Stimulated activated memory B cell treated with anti-CD40 and anti-IgM and Interleukin-4, amounts not matched to agents 10 μg/mL and 1 μg/mL and 100 μg/mL, for 72 hours (primary cell): ENCODE measurements at places on chromosomes 6 and 20.
A peak's percentile ranks its signal among the peaks of the same experiment; 100 is the strongest.

DNA sequence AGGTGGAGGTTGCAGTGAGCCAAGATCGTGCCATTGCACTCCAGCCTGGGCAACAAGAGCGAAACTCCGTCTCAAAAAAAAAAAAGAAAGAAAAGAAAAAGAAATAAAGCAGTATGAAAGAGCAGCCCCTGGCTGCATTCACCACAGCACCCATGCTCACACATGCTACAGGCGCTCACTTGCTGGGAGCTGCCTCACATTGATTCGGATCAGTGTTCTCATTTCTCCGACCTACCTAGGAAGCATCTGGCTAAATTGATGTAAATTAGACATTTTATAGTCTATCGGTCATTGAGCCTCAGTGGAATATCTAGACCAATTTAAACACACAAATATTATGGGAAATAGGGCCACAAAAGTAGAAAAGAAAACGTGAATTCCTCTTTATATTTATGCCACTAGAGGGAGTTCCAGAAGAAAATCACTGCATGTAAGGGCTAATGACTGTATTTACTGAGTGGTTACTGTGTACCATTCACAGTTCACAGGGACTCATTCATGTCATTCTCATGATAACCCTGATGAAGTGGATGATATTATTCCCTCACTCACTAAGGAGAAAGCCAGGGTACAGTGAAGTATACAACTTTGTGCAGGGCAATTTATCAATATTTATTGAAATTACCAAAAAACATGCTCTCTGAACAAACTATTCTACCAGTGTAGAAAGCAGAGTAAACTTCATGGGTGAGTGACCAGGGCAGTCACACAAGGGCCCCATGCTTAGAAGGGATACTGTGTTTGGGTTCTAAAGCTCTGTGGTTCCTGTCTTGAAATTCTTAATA, 5.3 kb upstream of the MOG start:
- no peak for ATAC-seq

DNA sequence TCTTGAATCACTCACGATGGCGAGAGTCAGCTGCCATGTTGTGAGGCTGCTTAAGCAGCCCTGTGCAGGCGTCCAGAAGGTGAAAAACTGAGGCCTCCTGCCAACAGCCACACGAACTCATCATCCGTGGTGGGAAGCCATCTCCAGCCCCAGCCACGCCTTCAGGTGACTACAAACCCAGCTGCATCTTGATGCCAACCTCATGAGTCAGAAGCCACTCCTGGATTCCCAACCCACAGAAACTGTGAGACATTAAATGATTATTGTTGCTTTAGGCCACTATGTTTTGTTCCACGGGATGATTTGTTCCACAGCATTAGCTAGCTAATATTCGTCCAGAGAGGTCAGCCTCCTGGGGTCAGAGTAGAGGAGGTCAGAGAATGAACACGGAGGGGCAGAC, 80.5 kb downstream of the SNX5 start:
- no peak for ATAC-seq

- ATAC-seq: no peak
Measured at GRCh38 chr6:121760191-121760590, 324.7 kb downstream of the GJA1 start.

DNA sequence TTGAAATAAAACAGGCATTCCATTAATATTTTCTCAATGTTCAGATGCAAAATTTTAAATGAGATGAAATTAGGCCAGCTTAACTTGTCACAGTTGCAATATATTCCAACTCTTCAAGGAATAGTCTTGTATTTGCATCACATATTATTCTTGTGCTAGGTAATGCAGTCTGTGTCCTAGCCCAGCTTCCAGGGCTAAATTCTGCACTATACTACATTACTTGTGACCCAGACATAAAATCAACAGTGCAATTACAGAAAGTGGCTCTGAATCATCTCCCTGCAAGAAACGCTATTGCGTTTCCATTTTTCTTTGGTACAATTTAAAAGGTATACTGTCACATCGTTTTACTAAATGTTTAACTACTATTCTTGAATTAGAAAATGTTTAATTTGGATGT, 399.2 kb downstream of the TENT5A start:
- ATAC-seq: no peak

GRCh38 chr6:36839749-36840431, 646 bp upstream of the CPNE5 start:
- peak; percentile 40 for ATAC-seq

- no peak for ATAC-seq
Measured at GRCh38 chr6:18276610-18277236, 12.4 kb upstream of the DEK start.

- ATAC-seq: no peak
Measured at GRCh38 chr6:1871724-1872315, 262.1 kb downstream of the FOXC1 start.

DNA sequence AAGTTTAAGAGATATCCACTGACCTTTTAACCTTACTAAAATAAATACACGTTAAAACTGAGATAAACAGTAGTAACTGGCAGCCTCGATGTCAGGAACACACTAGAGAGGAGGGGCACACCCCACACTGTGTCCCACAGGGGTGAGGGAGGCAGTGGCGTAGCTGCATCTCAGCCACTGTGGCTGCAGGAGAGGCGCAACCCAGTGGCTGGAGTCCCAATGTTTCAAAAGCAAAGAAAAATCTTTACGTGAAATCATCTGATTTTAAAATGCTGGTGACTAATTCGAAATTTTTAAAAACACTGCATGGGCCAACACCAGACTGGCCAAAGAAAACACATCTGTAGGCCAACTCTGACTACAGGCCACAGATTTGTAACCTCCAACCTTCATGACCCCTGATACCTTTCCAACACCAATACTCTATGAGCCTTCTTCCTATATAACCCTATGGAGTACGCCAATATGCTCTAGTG, 54.7 kb downstream of the TRAM2 start:
- no peak for ATAC-seq

DNA sequence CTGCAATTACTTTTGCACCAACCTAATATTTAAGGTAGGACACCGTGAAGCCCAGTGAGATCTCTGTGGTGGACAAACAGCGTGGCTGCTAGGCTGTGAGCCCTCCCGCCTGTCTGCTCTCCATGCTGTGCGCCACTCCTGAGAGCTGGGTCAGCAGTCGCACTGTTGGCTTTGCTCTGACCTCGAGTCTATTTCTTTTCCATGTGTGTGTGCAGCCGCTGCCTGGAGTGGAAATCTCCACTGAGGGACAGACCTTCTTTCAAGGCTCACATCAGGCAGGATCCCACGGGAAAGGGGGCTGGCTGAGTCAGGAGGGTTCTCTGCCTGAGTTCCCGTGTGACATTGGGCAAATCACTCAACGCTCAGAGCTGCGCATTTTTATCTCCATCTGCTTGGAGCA, 27.1 kb downstream of the RIPOR3 start:
- no peak for ATAC-seq

DNA sequence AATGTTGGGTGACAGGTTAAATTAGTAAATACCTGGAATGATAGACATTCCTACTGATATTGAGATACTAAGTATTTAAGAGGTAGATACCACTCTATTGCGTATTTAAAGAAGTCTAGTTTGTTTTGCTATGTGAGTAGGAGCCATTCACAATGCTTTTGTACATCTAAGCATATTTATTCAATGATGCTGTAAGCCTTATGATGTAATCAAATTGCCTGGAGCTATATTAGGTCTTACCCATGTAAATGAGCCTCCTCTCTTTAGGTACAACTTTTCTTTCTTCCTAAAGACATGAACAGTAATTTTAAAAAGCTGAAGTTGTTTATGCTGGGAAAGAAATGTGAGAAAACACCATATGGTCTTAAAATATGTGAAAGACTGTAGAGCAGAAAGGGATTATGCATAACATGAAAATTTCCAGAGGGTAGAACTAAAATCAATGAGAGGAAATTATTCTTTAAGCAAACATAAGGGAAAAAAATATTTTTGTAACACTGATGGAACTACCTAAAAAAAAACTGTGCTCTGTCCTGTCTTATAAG, 526.7 kb downstream of the EPHA7 start:
- no peak for ATAC-seq

DNA sequence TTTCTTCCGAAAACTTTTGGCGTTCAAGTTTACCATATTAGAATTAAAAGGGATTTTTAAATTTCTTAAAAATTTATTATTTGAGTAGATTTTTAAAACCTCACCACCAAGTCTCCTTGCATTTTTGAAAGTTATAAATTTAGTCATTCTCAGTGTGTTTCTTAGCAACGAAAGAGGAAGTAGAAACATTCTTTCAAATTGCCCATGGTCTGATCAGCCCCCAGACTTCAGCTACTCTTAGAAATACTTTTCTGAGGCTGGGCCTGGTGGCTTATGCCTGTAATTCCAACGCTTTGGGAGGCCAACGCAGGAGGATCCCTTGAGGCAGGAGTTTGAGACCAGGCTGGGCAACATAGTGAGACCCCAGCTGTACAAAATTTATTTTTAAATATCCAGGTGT, 15.1 kb upstream of the RTF2 start:
- ATAC-seq: peak; percentile 68

- no peak for ATAC-seq
Measured at GRCh38 chr6:33279971-33280511, 3.1 kb downstream of the B3GALT4 start.

GRCh38 chr6:134585517-134585873, 267.6 kb upstream of the SGK1 start:
- ATAC-seq: no peak

DNA sequence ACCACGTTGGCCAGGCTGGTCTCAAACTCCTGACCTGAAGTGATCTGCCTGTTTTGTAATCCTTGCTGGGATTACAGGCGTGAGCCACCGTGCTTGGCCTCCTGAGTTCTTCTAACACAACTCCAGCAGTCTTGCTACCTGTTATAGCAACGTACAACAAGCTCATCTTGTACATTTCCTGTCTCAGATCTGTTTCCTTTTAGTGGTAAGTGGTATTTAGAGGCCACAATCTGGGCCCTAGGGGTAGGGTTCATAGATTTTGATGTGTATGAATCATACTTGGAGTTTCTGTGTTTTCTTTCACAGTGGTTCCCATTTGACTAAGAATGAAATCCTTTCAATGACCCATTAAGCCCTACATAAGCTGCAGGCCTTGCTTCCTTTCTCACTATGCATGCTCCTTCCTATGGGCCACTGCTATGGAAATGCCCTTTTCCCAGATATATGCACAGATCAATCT, 27.1 kb upstream of the SYNCRIP start:
- peak; percentile 99 for ATAC-seq

- ATAC-seq: peak; percentile 86
Measured at GRCh38 chr6:155493694-155494143, 38.1 kb upstream of the NOX3 start.

GRCh38 chr20:1809611-1810510, 85.3 kb upstream of the SIRPA start:
- ATAC-seq: no peak

DNA sequence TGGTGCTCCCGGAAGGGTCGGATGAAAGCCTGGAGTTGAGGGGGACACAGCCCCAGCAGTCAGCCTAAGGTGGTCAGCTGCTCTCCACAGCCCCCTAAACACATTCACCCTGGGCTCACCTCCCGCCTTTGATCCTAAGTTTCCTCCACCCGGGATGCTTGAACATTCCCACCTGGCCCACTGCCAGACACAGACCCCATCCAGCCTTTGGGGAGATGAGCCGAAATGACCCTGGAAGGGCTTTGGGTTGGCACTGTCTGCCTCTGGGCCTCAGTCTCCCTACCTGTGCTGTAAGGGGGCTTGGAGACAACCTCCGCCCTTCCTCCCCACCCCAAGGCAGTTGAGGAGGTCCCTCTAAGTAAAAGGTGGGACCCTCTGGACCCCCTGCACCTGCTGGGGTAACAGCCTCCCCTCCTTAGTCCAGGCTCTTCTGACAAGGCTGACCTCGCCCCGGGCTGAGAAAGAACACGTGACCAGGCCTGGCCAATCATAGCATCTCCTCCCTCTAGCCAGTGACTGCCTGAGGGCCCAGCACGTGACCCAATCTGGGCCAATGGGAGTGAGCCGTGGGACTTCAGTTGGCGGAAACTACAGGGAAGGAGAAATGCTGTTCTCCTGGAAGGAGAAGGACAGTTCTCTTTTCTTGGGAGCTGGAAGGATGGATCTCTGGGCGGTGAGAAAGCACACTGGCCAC, 16.9 kb upstream of the UBE2V1 start:
- ATAC-seq: no peak

GRCh38 chr6:71410681-71411080, 122.1 kb downstream of the OGFRL1 start:
- ATAC-seq: no peak

- ATAC-seq: peak; percentile 85
Measured at GRCh38 chr6:81752084-81752920, at the start of gene TENT5A. Gene TENT5A, minus strand, starts transcription at chr6:81752681. Its CDS starts 540 bp downstream, at chr6:81752141.

- ATAC-seq: peak; percentile 8
Measured at GRCh38 chr20:43658069-43658722, 8.7 kb upstream of the MYBL2 start.

DNA sequence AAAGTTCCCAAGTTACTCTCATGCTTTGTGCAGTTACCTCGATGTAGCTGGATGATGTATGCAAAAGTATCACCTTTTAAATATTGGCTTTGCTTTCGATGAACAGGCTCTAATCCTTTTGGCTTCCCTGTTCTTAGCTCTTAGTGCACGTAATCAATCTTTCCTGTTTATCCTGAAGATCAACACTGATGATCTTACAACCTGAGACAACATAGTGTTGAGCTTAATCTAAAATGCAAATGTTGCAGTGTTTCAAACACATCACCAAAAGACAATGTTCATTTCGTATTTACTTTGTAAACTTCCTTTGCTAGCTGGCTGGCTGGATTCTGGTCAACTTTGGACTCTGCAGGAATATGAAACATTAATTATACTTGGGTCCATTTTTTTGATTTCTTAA, 132.1 kb downstream of the THEMIS start:
- no peak for ATAC-seq

GRCh38 chr6:31048099-31048498, 37.8 kb downstream of the MUC22 start:
- no peak for ATAC-seq

DNA sequence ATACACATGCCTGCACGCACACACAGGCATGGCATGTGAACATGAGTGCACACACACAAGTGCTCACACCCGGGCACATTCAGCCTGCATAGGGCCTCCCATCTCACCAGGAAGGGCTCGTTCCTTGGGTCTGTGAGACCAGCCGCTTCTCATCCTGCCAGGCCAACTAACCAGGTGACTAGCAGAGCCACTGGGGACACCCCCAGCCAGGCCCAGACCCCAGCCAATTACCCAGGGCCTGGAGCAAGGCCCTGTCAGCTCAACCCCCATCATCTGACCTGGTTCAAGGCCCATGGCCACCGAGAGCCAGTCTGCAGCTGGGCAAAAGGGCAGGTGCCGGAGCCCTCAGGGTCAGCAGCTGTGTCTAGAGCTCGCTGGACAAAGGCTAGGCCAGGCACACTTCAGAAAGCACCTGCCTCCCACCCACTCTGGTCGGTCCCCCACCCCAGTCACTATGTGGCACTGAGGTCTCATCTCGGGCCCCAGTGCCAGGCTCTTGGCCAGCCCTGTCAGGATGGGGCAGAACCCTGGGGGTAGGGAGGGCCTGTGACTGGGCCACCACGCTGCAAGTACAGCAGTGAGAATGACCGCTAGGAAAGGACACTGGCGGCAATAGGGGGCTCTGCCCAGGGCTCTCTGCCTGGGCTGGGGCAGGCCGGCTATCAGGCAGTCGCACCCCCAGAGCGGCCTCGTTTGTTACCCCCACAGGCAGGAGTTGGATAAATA, 26.8 kb upstream of the MRGBP start:
- ATAC-seq: no peak

- no peak for ATAC-seq
Measured at GRCh38 chr6:97095311-97095850, 170.9 kb downstream of the KLHL32 start.

- ATAC-seq: peak; percentile 60
Measured at GRCh38 chr20:47220161-47220582, 136.3 kb downstream of the ZMYND8 start.
